ENCODE measurements at places on chromosomes 1 and 21.

DNA sequence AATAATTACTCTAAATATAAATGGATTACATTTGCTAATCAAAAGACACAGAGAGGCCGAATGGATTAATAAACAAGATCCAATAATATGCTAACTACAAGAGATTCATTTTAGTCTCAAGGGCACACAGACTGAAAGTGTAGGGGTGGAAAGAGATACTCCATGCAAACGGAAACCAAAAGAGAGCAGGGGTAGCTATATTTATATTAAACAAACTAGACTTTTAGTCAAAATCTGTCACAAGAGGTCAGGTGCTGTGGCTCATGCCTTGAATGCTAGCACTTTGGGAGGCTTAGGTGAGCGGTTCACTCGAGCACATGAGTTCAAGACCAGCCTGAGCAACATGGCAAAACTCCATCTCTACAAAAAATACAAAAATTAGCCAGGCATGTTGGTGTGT is 33.6 kb upstream of the DISP1 start:
- no peak for DNase-seq

- no peak for DNase-seq
Observed at GRCh38 chr1:93695411-93696005, 13.9 kb upstream of the BCAR3 start.

- DNase-seq, result no peak
Observed at GRCh38 chr1:199218065-199218464, 579.2 kb downstream of the PTPRC start.

- no peak for DNase-seq
Observed at GRCh38 chr1:9882296-9882944, 27.6 kb downstream of the CTNNBIP1 start.

DNA sequence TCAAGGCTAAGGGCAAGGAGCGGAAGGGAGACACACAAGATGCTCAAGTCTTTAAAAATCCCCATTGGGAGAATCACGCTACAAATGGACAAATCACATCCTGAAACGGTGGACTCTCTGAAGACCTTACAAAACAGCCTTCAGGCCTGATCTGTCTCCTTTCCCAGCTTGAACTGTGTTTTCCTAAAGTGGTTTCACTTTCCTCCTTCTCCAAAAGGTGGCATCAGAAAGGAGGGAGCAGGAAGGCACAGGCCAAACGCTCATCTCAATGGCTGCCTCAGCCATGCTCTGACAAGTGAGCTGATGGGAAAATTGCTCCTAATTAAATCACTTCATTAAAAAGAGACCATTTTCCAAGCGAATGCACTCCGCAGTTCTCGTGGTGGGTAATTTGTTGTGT is 47.7 kb downstream of the UTP25 start:
- DNase-seq, result no peak

GRCh38 chr1:92739669-92740524 is 45.0 kb downstream of the EVI5 start:
- no peak for DNase-seq

DNA sequence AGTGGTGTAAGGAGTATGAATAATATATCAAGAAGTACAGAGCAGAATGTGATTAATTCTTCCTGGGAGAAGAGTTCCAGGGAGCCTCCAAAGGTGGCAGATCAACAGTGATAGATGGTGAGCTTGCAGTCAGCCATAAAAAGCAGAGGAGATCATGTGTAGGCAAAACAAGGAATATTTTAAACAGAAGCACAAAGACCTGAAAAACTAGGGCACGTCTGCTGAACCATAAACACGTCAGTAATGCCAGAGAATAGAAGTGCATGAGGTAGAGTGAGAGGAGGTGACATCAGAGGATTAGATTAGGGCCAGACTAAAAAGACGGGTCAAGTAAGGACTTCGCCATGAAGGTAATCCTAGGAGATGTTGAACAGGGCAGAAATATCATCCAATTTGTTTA is 151.8 kb downstream of the EIF4G3 start:
- no peak for DNase-seq

- DNase-seq, result no peak
Observed at GRCh38 chr1:16907870-16908758, 12.3 kb downstream of the RNU1-2 start.

GRCh38 chr1:187383366-187383765 is 554.6 kb downstream of the PLA2G4A start:
- DNase-seq, result no peak
